Cerebellar nuclear complex (tissue), 1 donor: ENCODE measurements at places on chromosomes 4 and X.

DNA sequence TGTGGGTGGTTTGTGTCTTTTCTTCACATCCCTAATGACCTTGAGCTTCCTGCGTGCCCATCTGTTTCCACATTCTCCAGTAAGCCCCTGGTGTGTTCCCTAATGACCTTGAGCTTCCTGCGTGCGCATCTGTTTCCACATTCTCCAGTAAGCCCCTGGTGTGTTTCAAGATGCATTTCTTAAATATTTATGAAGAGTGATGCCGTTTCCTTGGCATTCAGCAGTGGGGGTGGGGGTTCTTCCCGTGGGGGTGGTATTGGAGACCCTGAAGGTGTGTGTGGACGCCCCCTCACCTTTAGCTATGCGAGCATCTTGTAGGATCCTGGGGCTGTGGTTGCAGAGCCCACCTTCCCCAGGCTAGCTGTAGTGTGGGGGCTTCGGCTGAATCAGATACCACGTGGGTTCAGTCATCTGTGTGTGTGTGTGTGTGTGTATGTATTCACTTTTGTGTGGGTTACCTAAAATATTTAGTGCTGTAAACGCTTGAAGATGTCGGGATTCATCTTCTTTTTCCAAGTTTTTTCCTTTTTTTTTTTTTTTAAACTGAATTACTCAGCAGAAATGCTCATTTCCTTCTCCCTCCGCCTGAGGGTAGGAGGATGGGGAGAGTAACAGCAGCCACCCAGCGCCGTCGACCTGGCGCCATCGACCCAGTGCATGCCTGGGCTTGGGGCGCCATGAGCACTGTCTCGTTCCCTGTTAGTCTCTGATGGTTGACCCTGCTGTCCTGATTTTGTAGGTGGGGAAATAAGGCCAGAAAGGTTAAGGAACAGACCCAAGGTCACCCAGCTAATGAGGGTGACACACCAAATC is 9.9 kb downstream of the NSG1 start:
- DNase-seq, result no peak

DNA sequence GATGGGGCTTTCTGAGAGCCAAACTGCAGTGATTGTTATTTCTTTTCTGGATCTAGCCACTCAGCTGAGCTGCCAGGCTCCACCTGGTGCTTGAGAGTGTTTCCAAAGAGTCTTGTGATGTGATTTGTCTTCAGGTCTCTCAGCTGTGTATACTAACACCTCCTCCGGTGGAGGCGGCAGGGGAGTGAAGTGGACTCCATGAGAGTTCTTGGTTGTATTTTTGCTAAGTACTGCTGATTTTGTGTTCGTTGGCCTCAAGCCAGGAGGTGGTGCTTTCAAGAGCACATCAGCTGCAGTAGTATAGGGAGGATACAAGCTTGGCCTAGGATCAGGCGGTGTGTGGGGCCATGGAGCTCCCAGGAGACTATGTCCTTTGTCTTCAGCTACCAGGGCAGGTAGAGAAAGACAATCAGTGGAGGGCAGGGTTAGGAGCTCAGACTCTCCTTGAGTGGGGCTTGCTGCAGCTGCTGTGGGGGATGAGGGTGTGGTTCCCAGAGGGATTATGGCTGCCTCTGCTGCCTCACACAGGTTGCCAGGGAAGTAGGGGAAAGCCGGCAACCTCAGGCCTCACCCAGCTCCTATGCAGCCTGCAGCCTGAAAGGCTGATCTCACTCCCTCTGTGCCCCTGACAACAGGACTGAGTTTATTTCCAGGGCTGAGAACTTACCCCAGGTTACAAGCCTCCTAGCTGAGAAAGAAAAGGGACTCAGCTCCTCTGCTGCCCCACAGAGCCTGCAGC is 62.4 kb downstream of the NPFFR2 start:
- DNase-seq, result no peak

- DNase-seq, result no peak
Observed at GRCh38 chr4:41331224-41331623, 74.5 kb downstream of the UCHL1 start.

DNA sequence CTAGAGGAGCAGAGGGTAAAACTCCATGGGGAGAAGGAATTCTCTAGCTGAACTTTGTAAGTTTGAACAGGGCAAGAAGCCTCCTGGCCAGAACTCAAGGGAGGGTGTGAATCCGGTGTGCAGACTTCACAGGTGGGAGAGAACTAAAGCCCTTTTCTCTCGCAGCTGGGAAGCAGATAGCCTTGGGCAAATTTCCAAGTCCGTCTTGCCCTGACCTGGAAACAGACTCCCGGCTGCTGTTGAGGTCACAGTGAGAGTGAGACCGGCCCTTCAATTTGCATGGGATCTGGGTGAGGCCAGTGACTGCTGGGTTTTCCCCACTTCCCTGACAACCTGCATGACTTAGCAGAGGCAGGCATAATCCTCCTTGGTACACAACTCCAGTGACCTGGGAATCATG is 94.5 kb upstream of the ZNF827 start:
- DNase-seq, result no peak

DNA sequence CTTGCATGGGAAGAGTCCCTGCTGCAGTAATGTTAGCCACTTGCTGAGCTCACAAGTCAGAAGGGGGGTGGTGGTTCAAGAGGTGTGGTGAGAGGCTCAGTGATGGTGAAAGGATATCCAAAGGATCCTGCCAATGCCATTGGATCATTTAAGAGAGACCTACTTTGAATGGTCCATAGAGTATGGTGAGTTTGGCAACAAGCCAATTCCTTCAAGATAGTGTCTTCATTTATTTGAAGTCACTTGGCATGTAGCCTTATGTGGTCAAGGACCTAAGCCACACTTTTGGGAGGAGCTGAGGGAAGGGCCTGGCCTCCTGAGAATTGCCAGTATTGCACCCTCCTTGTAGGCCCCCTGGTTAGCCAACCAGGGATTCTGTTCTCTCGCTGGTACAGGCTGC is 87.9 kb downstream of the TSPAN7 start:
- no peak for DNase-seq

DNA sequence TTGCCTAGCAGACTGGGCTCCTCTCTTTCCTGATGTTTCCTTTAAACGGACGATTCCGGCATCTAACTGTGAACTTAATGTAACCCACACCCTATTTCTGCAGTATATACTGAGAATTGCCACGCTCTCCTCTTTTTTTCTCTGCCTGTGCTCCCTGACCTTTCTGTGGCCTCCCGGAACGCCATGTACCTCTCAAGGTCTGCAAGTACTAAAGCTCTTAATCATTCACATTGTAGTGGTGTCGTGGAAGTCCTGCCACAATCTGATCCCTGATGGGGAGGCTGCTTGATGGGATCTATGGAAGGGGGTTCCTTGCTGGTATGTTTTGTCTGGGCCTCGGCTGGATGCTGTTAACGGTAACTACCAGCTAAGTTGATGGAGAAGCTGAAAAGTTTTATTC is 302.9 kb upstream of the EPHA5 start:
- DNase-seq, result no peak

DNA sequence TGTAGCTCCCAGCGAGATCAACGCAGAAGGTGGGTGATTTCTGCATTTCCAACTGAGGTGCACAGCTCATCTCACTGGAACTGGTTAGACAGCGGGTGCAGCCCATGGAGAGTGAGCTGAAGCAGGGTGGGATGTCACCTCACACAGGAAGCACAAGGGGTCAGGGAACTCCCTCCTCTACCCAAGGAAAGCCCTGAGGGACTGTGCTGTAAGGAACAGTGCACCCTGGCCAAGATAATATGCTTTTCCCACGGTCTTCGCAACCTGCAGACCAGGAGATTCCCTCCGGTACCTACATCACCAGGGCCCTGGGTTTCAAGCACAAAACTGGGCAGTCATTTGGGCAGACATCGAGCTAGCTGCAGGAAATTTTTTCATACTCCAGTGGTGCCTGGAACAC is 216.4 kb upstream of the TET2 start:
- no peak for DNase-seq

GRCh38 chrX:145910017-145910416 is 92.4 kb downstream of the SLITRK2 start:
- DNase-seq, result no peak

GRCh38 chrX:73214426-73215094 is at the start of gene NAP1L2:
NAP1L2 (minus strand) TSS chrX:73214851; CDS start chrX:73214492, 359 bp downstream.
- DNase-seq, result peak; percentile 60

- no peak for DNase-seq
Observed at GRCh38 chr4:107317611-107318010, 281.5 kb upstream of the DKK2 start.

DNA sequence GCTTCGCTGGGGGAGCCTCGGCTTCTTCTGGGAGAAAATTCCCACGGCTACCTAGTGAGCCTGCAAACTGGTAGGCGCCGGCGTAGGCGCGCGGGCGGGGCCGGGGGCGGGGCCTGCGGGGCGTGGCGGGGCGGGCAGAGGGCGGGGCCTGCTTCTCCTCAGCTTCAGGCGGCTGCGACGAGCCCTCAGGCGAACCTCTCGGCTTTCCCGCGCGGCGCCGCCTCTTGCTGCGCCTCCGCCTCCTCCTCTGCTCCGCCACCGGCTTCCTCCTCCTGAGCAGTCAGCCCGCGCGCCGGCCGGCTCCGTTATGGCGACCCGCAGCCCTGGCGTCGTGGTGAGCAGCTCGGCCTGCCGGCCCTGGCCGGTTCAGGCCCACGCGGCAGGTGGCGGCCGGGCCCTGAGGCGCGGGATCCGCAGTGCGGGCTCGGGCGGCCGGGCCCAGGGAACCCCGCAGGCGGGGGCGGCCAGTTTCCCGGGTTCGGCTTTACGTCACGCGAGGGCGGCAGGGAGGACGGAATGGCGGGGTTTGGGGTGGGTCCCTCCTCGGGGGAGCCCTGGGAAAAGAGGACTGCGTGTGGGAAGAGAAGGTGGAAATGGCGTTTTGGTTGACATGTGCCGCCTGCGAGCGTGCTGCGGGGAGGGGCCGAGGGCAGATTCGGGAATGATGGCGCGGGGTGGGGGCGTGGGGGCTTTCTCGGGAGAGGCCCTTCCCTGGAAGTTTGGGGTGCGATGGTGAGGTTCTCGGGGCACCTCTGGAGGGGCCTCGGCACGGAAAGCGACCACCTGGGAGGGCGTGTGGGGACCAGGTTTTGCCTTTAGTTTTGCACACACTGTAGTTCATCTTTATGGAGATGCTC is at the start of gene HPRT1:
HPRT1 (plus strand) TSS at position 161 of the 857 bp plus-strand sequence; CDS start at position 308, 147 bp downstream.
- DNase-seq, result no peak

DNA sequence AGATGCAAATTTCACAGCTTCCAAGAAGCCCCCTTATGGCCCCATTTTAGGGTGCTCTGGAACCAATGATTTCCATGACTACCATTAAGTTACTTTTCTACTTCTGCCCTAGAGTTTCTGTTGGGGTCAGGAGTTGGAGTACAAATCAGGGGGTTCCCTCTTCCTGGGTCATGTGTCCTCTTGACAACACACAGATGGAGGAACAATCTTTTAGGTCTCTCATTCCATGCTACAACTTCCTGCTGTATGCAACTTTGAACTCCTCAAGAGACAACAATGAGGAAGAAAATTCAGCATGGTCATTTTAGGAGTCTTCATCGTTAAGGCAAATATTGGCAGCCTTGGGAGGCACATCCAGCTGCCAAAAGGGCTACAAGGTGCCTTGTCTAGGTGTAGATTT is 79.7 kb downstream of the SEL1L3 start:
- no peak for DNase-seq

GRCh38 chr4:186473933-186474332 is 81.4 kb downstream of the MTNR1A start:
- no peak for DNase-seq

DNA sequence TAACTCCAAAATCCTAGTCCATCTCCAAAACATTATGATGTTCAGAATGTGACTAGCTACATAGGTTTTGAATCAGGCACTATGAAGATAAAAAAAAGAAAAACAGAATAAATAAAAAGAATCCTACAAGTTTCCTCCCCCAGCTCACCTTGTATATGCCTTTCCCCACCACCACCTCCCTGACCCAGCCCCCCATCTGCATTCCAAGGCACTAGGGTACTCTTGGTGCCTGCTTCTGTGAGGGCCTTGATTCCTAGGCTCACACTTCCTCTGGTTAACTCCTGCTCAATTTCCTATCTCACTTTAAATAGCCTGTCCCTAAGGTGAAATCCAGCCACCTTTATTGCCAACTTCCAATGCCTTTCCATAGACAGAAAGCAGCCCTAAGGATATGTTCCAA is 178.7 kb upstream of the ATOH1 start:
- DNase-seq, result no peak

- no peak for DNase-seq
Observed at GRCh38 chr4:3369781-3370674, 71.7 kb upstream of the HGFAC start.

- no peak for DNase-seq
Observed at GRCh38 chrX:19566359-19567222, 51.3 kb upstream of the MAP3K15 start.

DNA sequence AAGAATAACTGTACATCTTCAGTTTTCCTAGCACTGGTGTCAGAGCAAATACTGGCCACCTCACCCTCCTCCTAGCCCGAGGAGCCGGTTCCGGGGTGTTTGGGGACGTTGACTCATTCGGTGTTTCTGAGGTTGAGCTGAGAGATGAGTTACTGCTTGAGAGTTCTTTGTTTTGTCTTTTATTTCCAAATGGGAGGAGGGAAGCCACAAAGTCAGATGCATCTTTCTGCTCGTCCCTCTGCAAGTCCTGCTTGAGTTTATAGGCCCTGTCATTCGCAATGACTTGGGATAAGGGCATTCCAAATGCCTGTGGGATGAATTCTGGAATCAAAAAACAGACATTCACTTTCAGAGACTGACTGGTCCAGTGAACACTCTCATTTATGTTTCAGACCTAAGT is 77.5 kb downstream of the HCCS start:
- no peak for DNase-seq

DNA sequence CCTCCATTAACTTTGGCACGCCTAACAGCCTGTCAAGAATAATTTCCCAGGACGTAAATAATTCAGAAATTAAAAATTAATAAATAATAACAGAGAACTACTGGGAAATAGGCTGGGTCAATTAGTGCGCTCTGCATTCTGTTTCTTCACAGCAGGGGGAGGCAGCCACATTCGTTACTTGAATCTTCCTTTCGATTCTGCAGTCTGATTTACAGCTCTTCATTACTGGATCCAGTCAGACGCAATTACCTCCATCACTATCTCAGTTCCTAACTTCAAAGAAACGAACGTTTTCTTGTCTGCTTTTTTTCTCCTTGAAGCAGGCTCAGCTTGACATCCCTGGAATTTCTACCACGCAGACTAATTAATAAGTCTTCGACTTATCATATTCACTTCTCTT is 9.0 kb upstream of the RPL34 start:
- no peak for DNase-seq
